Stimulated activated CD8-positive, alpha-beta memory T cell treated with anti-CD3 and anti-CD28 coated beads, Interleukin-4, amount 100 ng/mL, for 4 hours (primary cell): ENCODE measurements at places on chromosomes 5 and 9.

- no peak for DNase-seq
Observed at GRCh38 chr5:144436007-144436406, 265.3 kb downstream of the KCTD16 start.

- no peak for DNase-seq
Observed at GRCh38 chr9:90724112-90724511, 77.5 kb upstream of the SYK start.

DNA sequence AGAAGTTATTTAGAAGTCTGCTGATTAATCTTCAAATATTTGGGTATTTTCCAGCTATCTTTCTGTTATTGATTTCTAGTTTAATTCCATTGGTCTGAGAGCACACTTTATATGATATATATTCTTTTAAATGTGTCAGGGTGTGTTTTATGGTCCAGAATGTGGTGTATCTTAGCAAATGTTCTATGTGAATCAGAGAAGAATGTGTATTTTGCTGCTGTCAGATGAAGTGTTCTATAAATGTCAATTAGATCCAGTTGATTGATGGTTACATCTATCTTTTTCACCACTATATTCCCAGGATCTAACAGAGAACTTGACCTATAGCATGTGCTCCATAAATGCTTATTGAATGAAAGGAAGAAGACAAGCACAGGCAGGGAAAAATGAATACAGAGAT is 17.5 kb upstream of the ERAP1 start:
- no peak for DNase-seq

DNA sequence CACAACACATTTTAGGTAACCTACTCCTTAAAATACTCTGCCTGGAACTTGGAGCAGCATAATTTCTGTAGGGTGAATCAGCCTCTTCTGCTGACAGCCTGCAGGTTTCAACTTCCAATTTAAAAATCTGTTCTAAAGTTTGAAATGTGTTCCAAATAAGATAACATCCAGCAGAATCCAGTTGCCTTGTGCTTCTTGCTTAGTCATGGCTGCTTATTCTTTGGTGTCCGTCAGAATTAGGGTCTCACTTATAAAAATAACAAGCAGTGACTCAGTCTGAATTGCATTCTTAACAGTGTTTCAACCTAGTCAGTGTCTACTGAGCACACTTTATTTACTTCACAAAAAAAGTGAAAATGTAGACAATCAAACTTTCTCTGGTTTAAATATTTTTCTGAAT is 3.7 kb downstream of the CDH6 start:
- no peak for DNase-seq

- no peak for DNase-seq
Observed at GRCh38 chr9:27499451-27499850, 24.6 kb upstream of the IFNK start.

GRCh38 chr5:102561894-102562760 is 63.3 kb upstream of the SLCO6A1 start:
- DNase-seq: no peak

DNA sequence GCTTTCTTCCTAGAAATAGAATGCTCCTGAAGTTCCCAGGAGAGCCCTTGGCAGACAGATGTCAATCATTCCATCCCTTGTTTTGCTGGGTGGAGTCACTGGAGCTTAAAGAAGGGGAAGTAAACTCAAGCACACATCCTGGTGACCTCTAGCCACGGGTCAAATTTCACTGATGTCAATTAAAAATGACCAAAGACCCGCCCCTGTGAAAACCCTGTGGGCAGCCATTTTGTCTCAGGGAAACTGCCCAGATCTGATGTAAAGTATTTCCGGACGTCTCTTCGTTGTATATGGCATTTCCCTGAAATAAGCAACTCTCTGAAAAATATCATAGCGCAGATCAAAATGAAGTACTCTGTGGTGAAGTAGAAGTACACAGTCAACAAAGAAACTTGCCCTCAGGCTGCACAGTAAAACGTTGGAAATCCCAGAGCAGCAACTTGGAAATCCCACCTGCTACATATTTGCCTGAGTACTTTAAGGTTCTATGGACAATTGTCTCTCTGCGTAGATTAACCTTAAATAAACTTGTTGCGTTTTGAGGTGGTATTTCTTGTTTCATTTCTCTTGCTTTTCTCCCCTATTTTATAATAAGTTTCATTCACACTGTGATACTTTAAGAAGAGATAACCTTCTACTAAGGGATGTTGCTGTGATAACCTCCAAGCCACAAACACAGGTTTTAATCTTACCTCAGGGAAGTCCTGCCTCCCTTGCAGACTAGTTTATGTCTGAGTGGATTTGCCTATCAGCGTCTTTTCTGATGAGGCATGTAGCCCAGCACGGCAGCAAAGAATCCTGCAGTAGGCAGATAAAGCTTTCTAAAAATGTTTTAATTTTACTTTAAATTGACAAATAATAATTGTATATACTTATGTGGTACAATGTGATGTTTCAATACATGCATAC is 60.9 kb upstream of the PIP5K1B start:
- no peak for DNase-seq

GRCh38 chr5:11222169-11222568 is 461.1 kb upstream of the DAP start:
- DNase-seq: no peak
